ENCODE measurements at places on chromosomes 7 and 10.

DNA sequence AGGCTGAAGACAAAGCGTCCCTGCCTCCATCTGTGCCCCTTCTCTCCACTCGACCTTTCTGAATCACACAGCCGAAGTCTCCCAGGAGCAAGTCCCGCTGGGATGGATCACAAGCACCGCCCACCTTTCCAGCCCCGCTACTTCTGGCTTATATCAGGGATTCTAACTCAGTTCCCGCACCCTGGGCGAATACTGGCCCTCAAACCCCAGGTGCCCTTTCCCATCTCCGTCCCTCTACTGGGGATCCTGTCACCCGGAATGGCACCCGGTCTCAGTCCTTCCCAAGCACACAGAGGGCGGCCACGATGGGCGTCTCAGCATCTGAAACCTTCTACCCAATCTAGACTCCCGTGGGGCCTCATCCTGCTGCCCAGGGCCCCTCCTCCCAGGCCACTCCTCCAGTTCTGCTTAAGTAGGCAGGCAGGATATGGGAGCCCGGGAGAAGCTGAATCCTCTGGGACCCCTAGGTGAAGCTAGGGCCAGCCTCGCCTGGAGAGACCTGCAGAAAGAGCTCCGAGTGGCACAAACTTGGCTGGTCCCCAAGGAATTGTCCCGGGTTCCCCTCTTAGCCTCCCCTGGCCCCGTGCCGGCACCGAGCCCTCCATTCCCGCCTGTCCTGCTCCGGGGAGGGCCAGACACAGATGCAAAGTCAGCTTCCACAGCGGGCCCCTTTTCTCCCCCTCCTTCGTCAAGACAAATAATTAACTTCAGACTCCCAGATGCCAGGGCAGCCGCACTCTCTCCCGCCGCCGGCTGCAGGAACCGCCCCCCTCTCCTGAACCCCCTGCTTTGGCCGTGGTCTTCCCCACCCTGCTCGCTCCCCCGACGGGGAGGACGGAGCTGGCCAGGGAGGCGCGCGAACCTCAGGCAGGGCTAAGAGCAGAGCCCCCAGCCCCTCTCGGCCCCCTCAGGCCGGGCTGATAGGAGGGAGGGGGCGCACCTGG is 612 bp downstream of the KCP start:
- no peak for DNase-seq

DNA sequence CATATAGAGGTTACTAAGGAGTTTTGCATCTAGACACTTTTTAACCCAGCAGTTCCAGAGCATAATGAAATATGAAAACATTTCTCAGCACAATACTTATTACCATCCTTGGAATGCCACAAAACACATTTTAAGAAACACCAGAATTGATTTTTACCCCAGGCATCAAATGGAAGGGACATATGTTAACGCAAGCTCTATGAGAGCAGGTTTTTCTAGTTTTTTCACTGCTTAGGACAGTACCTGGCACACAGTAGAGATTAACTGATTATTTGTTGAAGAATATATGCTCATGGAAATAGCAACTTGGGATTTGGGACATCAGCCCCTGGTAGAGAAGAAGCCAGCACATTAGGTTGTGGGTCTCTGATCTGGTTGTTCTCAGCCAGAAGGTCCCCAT is 67.0 kb upstream of the ARID5B start:
- no peak for DNase-seq

GRCh38 chr7:47382200-47382599 is 199.7 kb downstream of the TNS3 start:
- no peak for DNase-seq

- no peak for DNase-seq
Measured at GRCh38 chr10:89793649-89794254, 92.4 kb downstream of the KIF20B start.

DNA sequence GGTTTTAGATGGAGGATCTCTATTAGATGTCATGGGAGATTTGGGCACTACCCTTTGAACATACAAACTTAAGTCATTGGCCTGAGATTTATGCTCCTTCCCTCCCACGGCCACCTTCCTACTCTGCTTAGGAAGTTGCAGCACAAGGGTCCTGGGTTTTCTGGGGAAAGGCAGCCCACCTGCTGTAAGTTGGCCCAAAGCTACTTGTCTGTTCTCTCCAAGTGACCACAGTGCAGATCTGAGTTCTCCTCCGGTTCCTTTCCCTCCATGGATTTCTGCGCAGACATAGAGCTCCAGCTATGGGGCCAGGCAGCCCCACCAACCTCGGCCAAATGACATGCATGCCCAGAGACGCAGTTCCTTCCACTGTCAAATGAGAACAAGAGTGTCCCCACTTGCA is 12.8 kb upstream of the C10orf53 start:
- no peak for DNase-seq

All from stimulated activated CD8-positive, alpha-beta memory T cell treated with anti-CD3 and anti-CD28 coated beads, Interleukin-15, amount 100 ng/mL, for 4 hours (primary cell).